Ovary (tissue), 10 donors: ENCODE measurements at places on chromosomes 1 and 21. TPM values are rescaled to one million over a fixed set of nuclear protein-coding genes. Genes with fewer than 3 reads are reported as not detected.

DNA sequence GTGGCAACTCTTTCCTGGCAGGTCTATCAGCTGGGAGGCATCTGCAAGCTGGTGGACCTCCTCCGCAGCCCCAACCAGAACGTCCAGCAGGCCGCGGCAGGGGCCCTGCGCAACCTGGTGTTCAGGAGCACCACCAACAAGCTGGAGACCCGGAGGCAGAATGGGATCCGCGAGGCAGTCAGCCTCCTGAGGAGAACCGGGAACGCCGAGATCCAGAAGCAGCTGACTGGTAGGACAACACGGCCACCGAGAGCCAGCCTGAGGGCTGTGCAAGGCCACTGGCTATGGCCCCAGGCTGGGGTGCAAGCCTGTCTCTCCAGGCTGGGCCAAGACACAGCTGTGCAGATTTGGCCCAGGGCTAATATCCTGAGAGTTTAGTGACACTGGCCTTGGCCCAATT lies 34.2 kb downstream of the PKP1 start:
- H3K27ac ChIP-seq, result no peak overlapping the region
- no peak for DNase-seq
- H3K27me3 ChIP-seq, result no peaks in the 10 kb centered on the region
- H3K36me3 ChIP-seq, result no peaks in the 10 kb centered on the region

DNA sequence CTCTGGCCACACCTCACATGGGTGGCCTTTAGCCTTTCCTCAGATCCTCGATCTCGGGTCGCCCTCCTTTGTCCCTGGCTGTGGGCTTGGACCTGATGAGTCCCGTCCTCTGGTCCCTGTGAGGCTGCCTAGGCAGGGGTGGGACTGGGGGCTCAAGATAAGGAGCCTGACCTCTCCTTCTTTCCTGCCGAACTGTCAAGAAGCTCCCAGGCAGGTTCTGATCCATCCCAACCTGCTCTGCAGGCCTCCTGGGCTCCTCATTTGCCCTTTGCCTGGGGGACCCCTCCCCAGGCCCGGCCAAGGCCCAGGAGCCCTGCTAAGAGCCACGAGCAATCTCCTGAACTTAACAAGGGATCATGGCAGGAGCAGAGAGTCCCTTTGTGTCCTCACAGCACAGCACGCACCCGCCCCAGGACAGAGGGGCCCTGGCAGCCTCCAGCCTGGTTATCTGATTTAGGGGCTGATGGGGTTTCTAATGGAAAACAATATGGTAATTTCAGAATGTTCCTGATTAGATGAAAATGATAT lies 82.4 kb upstream of the POU3F1 start:
- no peaks in the 10 kb centered on the region for H3K4me1 ChIP-seq
- H3K27me3 ChIP-seq, result no peaks in the 10 kb centered on the region
- H3K27ac ChIP-seq, result no peak overlapping the region
- H3K4me3 ChIP-seq, result no peak overlapping the region

The FOXD3 gene
- 0.37 TPM for total RNA-seq

The ERVH48-1 gene
- not detected for total RNA-seq

DNA sequence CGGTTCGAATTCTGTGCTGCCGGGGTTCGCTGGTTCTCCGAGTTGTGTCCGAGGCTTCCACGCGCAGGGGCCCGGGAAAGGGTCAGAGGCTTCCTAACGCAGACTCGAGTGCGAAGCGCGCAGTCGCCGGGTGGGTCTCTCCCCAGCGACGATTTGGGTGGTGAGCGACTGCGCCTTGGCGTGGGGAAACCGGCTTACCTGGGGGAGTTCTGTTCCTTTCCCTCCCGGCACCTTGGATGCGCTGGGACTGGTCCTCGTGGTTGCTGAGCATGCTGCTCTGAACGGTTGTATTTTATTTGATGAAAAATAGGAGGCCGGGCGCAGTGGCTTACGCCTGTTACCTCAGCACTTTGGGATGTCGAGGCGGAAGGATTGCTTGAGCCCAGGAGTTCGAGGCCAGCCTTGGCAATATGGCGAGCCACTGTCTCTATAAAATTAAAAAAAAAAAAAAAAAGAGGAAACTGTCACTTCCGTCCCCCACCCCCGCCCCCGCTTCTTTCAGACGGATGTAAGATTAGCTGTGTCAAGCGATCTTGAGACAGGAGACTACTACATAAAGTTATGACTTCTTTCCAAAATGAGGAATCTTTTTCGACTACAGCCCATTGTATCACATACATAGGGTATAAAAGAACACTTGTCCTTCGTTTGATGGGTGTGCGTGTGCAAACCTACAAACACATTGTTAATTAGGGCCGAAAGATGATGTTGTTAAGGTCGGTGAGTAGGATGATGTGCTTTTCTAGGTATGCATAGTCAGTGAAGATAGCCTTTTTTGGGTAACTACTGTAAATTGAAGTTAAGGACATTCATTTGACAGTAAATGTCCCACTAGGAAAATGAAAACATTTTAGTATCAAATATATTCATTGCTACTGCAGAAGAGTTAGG lies at the start of gene CCDC18:
Gene CCDC18 (plus strand): TSS at position 2 of the 891 bp plus-strand sequence. CDS start 2,638 bp downstream, outside the sequence.
- peak within 1 kb of the TSS; percentile 91 for H3K4me3 ChIP-seq
- DNase-seq, result no peak
- peak within 1 kb of the TSS; percentile 82 for H3K27ac ChIP-seq
- H3K27me3 ChIP-seq, result no peaks in the 10 kb centered on the region
- peaks cover 5% of the 10 kb centered on the region for H3K4me1 ChIP-seq
- H3K36me3 ChIP-seq, result no peaks in the 10 kb centered on the region

GRCh38 chr21:29072873-29073221 lies 601 bp downstream of the CCT8 start:
- peak overlapping the region; percentile 92 for H3K4me3 ChIP-seq
- H3K36me3 ChIP-seq, result no peaks in the 10 kb centered on the region
- peaks cover 2% of the 10 kb centered on the region for H3K4me1 ChIP-seq

The S100A14 gene
- total RNA-seq, result 2.9 TPM

The SMCP gene
- not detected for total RNA-seq

GRCh38 chr1:51283979-51284378 lies 46.4 kb downstream of the TTC39A start:
- peak overlapping the region; percentile 23 for H3K27ac ChIP-seq
- H3K27me3 ChIP-seq, result no peaks in the 10 kb centered on the region
- peaks cover 16% of the 10 kb centered on the region for H3K4me1 ChIP-seq
- no peaks in the 10 kb centered on the region for H3K36me3 ChIP-seq

GRCh38 chr1:208163539-208163938 lies 80.6 kb downstream of the PLXNA2 start:
- DNase-seq, result no peak
- H3K4me3 ChIP-seq, result no peak overlapping the region
- H3K4me1 ChIP-seq, result peaks cover 23% of the 10 kb centered on the region
- no peaks in the 10 kb centered on the region for H3K27me3 ChIP-seq

GRCh38 chr1:223260712-223261111 lies 103.3 kb downstream of the SUSD4 start:
- no peak overlapping the region for H3K27ac ChIP-seq
- no peak overlapping the region for H3K4me3 ChIP-seq
- no peak for DNase-seq
- H3K27me3 ChIP-seq, result no peaks in the 10 kb centered on the region
- no peaks in the 10 kb centered on the region for H3K4me1 ChIP-seq
- no peaks in the 10 kb centered on the region for H3K36me3 ChIP-seq

GRCh38 chr1:14182856-14183255 lies 415.6 kb upstream of the KAZN start:
- no peaks in the 10 kb centered on the region for H3K27me3 ChIP-seq
- H3K27ac ChIP-seq, result no peak overlapping the region
- no peak for DNase-seq
- no peaks in the 10 kb centered on the region for H3K4me1 ChIP-seq

GRCh38 chr1:12754738-12755137 lies 8.7 kb downstream of the CFAP107 start:
- no peak overlapping the region for H3K4me3 ChIP-seq
- H3K27ac ChIP-seq, result no peak overlapping the region
- no peaks in the 10 kb centered on the region for H3K27me3 ChIP-seq
- DNase-seq, result no peak
- no peaks in the 10 kb centered on the region for H3K36me3 ChIP-seq

The SPRR5 gene
- total RNA-seq, result not detected

The URB2 gene
- total RNA-seq, result 11.8 TPM

The KAZN gene
- 27.9 TPM for total RNA-seq

GRCh38 chr21:41059871-41060270 lies 108.1 kb upstream of the BACE2 start:
- no peaks in the 10 kb centered on the region for H3K4me1 ChIP-seq
- no peaks in the 10 kb centered on the region for H3K27me3 ChIP-seq
- no peak overlapping the region for H3K27ac ChIP-seq
- H3K36me3 ChIP-seq, result no peaks in the 10 kb centered on the region

- no peaks in the 10 kb centered on the region for H3K27me3 ChIP-seq
- DNase-seq, result peak; percentile 15
- H3K36me3 ChIP-seq, result no peaks in the 10 kb centered on the region
- no peak overlapping the region for H3K27ac ChIP-seq
- no peaks in the 10 kb centered on the region for H3K4me1 ChIP-seq
These were observed 56.9 kb downstream of the TRIM11 start for GRCh38 chr1:228349701-228350171.

- H3K27me3 ChIP-seq, result no peaks in the 10 kb centered on the region
- no peak overlapping the region for H3K4me3 ChIP-seq
- H3K36me3 ChIP-seq, result no peaks in the 10 kb centered on the region
- H3K27ac ChIP-seq, result no peak overlapping the region
- DNase-seq, result no peak
These were observed 52.5 kb downstream of the SIM2 start for GRCh38 chr21:36751383-36751782.

- H3K4me3 ChIP-seq, result no peak overlapping the region
- no peaks in the 10 kb centered on the region for H3K4me1 ChIP-seq
- no peak overlapping the region for H3K27ac ChIP-seq
- no peaks in the 10 kb centered on the region for H3K27me3 ChIP-seq
- H3K36me3 ChIP-seq, result no peaks in the 10 kb centered on the region
These were observed 100.2 kb upstream of the GREM2 start for GRCh38 chr1:240712014-240712731.

DNA sequence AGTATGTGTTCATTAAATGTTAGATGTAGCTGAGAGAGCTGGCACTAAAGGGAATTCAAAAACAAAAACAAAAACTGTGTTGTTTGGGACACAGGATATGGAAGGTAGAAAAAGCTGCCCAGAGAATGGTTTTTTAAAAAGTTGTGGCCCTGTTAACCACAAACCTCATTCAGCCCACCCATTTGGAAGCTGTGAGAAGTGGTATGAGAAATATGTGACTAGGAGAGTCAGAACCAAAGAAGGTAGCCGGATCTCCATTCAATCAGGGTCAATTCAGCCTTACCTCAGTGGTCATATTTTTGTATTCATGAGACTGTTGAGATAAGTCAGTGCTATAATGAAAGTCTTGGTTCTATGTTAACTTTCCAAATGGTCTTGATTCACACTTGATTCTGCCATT lies 29.8 kb upstream of the CACYBP start:
- H3K4me3 ChIP-seq, result no peak overlapping the region
- H3K4me1 ChIP-seq, result peaks cover 12% of the 10 kb centered on the region
- no peaks in the 10 kb centered on the region for H3K27me3 ChIP-seq
- H3K27ac ChIP-seq, result no peak overlapping the region
